ENCODE measurements at places on chromosomes 2 and 18.

- H3K4me3 ChIP-seq = no peak overlapping the region
- no peak overlapping the region for H3K27ac ChIP-seq
- H3K36me3 ChIP-seq = no peaks in the 10 kb centered on the region
- no peak for DNase-seq
- no peaks in the 10 kb centered on the region for H3K4me1 ChIP-seq
Measured at GRCh38 chr2:94996305-94997100, 29.0 kb upstream of the MAL start.

GRCh38 chr2:28543316-28544035 is 47.6 kb downstream of the PLB1 start:
- H3K4me1 ChIP-seq = peaks cover 20% of the 10 kb centered on the region
- DNase-seq = no peak
- no peaks in the 10 kb centered on the region for H3K36me3 ChIP-seq
- no peak overlapping the region for H3K4me3 ChIP-seq

DNA sequence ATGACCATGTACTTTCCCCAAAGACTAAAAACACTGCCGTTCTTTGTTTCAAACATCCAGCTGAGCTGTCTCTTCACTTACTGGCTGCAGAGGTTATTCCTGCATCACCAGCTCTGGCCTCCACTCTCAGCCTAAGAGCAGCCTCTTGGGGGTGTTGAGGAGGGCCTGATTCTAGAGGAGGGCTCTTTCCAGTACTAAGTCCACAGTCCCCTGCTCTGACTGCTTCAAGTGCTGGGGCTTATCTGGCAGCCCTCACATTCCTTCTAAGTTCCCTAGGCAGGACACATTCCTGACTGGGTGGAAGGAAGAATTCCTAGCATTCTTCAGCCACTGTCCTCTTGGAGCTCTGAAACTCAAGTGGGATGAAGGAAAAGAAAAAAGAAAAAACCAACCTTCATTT is 32.9 kb upstream of the EHBP1 start:
- H3K4me1 ChIP-seq = no peaks in the 10 kb centered on the region
- no peak overlapping the region for H3K4me3 ChIP-seq
- DNase-seq = no peak
- no peak overlapping the region for H3K27ac ChIP-seq

DNA sequence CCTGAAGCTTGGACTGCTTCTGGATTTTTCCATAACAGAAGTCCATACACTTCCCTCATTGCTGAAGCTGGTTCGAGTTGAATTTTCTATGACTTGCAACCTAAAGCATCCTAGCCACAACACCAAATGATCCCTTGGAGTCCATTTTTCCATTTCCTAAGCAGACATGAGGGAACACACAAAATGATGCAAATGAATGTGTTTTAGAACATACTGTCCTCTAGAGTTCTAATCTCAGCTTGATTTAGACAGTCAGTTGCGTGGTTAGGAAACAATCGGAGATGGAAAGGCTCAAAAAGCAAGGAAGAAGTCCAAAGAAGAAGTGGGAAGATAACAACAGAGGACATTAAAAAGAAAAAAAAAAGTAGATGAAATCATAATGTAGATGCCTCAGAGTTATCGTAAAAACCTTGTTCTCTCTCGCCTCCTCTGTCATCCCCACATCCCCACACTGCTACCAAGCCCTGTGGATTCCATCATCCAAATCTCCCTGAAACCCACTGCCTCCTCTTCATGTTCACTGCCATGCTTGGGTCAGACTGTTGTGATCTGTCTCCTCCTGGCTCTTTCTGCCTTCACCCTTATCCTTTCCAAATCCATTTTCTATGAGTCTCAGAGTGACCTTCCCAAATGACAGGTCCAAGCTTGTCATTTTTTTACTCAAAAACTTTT is 58.4 kb downstream of the TMEM247 start:
- H3K36me3 ChIP-seq = peaks cover 2% of the 10 kb centered on the region
- no peaks in the 10 kb centered on the region for H3K27me3 ChIP-seq
- no peak overlapping the region for H3K4me3 ChIP-seq
- DNase-seq = no peak

DNA sequence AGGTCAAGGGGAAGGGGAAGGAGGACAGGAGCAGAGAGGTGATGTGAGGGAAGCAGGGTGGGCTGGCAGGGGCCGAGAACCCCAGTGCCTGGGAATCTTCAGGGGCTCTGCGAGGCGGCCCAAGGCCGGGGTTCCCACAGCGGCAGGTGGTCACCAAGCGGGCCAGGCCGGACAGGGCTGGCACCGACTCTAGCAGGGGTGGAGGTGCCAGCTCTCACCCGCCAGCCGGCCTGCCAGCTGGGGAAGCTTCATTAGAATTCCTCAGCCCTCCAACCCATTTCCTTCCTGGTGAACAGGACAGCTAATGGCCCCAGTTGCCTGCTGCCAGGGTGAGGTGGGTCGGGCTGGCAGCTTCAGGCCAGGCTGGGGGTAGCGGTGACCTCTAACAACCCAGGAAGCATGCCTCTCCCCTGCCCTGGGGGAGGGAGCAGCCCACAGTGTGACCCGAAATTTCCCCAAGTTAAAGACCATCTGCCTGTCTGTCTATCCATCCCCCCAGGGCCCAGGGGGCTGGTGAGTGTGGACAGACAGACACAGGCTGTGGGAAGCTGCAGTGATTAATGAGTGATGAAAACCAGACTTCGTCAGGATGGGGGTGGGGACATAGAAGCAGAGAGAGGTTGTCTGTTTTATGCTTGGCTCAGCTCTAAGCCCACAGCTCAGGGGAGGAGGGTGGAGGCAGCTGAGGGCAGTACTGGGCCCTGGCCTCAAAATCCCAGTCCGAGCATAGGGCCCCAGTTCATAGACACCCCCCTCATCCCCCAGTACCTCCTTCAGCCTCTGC is 144.1 kb downstream of the ZFP36L2 start:
- no peak for DNase-seq
- no peak overlapping the region for H3K4me3 ChIP-seq
- H3K4me1 ChIP-seq = peaks cover 4% of the 10 kb centered on the region
- H3K27me3 ChIP-seq = no peaks in the 10 kb centered on the region
- no peaks in the 10 kb centered on the region for H3K36me3 ChIP-seq

All from T-helper 17 cell (primary cell).